ENCODE measurements at places on chromosomes 2 and 18.

DNA sequence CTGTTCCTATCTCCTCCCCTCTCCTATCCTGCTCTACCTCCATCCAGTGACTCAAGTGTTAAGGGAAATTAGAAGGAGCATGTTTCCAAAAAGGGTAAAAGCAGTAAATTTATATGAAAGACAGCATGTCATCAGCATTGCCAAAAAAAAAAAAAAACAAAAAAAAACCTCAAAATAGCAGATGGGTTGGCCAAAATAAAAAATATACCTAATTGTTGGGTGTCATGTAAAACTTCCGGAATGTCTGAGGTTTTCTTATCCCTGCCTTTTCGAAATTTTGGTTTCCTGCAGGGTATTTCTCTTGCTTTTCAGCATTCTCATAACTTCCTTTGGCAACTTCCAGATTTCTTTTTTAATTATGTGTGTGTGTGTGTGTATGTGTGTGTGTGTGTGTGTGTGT is 241.6 kb upstream of the FN1 start:
- no peak for DNase-seq

DNA sequence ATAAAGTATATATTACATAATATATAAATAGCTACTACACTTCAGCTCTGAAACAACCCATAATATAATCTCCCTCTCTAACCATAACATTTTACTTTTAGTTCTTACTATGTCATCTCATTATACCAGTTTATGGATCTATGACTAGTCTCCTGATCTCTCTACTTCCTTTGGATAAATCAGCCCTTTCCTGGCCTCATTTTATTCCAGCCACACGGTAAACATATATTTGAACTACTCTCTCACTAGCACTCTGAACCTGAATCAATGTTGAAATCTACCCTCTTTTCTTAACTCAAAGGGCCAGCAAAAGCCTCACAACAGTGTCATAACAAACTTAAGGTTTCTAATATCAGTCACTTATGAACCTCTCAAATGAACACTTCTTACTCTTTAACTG is 62.6 kb downstream of the BAZ2B start:
- DNase-seq: no peak

- DNase-seq: no peak
Measured at GRCh38 chr2:46784278-46784677, 131.3 kb downstream of the MCFD2 start.

DNA sequence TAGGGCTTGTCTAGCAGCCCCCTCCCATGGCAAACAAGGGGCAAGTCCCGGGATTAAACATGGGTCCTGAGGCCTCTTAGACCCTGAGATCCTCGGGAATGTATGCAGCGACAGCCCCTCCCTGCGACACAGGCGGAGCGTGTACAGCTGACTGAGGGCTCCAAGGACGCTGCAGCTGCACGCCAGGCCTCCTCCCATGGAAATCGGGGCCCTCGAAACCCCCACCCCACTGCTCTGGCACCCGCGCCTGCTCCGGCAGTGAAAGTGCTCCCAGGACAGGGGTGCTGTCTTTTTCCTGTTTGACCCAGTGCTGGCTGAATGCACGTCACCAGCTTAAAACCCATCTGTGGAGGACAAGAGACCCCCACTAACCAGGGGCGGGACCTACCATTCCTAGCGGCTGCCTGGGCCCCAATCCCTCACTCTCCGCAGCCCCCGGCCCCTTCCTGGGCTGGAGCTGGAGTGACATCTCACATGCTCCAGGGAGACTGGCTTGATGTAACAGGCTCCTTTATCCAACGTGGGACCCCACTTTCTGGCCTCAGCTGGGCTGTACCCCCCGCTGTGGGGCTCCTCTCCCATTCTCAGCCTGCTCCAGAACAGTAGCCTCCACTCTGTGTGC is 247.7 kb downstream of the TWIST2 start:
- DNase-seq: no peak

GRCh38 chr18:59927246-59927825 is 27.5 kb downstream of the PMAIP1 start:
- DNase-seq: peak; percentile 14

DNA sequence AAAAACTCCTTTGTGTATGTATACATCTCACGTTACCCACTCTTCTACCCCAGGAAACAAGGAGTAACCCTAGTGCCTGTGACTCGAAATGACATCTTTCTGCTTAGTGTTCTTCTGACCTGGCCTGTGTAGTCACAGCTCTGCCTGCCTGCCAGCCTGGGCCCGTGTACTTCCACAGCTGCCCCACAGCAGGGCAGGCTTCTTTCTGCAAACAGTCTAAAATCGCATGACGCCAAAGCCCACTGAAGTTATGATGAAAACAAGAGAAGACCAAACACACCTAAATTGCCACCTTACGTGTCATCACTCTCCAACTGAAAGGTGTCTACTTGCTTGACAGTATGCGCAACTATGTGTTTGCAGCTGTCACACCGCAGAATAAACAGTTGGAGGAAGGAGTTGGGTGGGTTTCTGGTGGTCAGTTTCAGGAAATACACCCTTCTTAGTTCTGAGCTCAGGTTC is 1.5 kb downstream of the GAREM1 start:
- peak; percentile 71 for DNase-seq

DNA sequence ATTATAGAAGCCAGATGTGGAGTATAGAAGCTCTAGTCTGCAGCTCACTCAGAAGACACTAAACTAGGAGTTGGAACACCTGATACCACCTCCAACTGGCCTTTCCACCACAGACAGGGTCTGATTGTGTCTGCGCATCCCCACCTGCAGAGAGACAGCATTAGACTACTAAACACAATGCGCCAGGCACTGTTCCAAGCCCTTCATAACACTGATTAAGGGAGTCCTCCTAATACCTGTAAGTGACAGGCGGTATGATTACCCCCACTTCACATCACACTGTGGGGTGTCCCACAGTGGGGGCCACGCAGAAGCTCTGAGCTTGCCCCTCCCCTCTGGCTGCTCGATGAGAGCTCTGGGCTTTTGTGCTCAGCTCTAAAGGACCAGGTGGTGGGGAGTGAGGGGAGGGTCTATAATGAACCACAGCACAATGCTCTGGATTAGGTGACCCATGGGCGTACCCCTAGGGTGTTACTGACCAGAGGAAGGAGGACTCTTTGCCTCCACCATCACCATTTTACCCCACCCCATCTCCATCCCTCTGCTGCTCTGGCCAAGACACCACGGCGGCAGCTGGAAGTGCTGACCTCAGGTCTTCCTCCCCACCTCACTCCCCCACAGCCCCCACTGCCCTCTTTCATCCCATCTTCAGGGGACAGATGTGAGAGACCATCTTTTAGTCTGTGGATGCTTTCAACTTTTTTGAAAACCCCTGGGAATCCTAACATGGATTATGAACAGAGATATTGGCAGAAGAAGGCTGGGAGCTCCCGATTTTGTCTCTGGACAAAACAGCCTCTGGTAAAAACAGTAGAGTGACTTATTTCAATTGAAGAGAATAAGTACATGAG is 145.1 kb downstream of the GFPT1 start:
- DNase-seq: peak; percentile 82

GRCh38 chr2:71064754-71065621 is 3.5 kb upstream of the NAGK start:
- no peak for DNase-seq

- DNase-seq: no peak
Measured at GRCh38 chr2:49796266-49796665, 642.0 kb upstream of the FSHR start.

GRCh38 chr2:8004250-8004681 is 677.6 kb upstream of the ID2 start:
- peak; percentile 83 for DNase-seq

DNA sequence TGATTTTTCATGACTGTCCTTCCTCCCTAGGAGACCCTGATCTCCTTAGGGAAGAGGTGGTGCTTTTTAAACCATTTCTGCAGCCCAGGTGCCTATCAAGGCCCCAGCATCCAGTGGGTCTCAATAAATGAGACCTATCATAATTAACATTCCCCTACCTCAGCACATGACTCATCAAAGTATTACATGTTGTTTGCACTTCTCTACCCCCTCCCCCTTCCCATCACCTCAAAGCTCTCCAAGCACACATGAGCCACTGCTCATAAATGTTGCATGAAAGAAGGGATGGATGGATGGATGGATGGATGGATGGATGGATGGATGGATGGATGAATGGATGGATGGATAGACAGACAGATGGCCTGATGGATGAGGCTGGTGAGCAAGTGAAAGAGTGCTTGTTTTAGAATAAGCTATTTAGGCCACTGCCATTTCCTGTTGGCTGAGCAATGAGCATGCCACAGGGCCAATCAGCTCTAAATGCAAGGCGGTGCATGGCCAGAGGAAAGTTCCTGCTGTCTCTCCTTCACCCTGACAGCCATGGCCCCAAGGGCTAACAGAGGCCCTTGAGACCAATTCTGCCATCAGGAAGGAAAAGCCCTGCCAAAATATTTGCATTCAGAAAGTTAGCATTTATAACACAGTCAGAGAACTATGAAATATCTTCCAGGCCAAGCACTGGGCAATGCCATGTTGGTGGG is 20.9 kb upstream of the STEAP3 start:
- no peak for DNase-seq

GRCh38 chr2:241103176-241103595 is 1.1 kb upstream of the MTERF4 start:
- DNase-seq: no peak

GRCh38 chr2:184481865-184482264 is 116.5 kb upstream of the ZNF804A start:
- no peak for DNase-seq

DNA sequence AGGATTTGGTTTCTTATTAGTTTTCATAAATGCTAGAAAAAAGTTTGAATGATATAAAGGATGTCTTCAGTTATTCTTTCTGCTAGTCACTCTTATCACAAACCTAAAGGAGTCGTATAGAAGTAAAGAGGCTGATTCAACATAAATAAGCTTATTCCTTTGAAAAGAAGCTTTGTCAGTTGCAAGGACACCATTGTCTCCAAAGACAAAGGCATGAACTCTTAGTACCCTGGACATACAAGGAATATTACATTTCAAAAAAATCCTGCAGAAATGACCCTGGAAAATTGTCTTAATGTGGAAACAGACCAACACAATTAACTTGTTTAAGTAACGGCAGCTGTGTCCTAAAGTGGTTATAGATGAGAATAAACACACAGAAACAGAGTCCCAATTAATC is 528.0 kb downstream of the CPS1 start:
- DNase-seq: no peak

GRCh38 chr18:74196220-74197119 is 48.1 kb downstream of the TIMM21 start:
- DNase-seq: peak; percentile 51

GRCh38 chr2:162328424-162329157 is 10.1 kb upstream of the IFIH1 start:
- DNase-seq: no peak

- peak; percentile 71 for DNase-seq
Measured at GRCh38 chr2:137467246-137467862, 496.9 kb upstream of the HNMT start.

GRCh38 chr2:127400533-127400896 is 12.7 kb upstream of the MAP3K2 start:
- DNase-seq: no peak

DNA sequence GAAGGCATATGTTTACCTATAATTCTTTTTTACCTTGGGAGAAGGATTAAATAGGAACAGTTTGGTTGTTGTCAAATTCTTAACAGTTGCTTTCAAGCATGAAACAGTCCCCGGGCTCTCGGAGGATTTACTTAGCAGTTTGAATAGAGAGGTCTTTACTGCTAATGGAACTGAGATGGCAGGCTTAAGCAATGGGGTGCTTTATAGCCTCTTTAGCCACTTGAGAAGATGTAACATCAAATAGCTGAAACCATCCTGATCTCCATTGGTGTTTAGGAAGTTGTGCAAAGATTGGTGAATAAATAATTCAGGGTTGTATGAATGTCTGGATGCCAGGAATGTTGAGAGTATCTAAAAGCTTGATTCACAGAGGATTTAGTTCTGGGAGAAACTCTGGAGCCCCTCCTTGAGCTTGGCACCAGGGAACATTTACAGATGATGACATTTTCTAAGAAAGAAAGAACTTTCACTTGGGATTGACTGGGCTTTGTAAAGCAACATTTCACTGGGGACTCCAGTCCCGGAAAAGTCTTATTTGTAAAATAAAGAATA is 51.9 kb downstream of the PTPRM start:
- no peak for DNase-seq

DNA sequence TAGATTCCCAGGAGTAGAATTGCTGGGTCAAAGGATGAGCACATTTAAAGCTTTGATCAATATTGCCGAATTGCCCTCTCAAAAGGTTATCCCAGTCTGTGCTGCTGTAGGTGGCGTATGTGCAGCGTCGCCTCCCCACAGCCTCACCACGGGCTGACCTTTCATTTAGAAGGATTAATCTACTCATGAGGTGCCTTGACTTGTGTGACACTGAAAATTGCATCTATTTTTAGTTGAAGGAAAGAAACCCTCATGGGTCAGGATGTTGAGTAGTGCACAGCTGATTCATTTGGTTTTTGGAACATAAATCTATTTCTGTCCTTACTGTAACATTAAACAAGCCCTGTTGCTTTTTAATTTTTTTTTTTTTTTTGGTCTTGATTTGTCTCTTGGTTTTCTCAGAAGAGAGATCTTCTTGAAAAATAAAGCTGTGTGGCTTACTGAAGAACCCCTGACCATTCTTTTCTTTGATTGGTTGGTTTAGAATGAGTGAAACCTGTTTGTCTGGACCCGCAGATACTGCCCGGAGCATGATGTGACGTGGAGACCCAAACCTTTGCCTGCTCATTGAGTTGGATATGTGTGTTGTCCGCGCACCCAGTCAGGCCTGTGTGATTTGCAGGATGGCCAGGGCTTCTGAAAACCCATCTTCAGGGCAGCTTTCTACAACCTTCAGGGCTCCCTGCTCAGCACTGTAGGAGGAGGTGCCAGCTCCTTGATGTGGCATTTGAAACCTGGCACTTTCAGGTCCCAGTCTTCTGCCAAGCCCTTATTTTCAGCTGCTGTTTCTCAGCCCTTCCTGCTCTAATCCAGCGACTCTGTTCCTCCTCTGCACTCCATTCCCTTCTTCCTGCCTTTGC is 61.0 kb downstream of the LPIN1 start:
- no peak for DNase-seq

DNA sequence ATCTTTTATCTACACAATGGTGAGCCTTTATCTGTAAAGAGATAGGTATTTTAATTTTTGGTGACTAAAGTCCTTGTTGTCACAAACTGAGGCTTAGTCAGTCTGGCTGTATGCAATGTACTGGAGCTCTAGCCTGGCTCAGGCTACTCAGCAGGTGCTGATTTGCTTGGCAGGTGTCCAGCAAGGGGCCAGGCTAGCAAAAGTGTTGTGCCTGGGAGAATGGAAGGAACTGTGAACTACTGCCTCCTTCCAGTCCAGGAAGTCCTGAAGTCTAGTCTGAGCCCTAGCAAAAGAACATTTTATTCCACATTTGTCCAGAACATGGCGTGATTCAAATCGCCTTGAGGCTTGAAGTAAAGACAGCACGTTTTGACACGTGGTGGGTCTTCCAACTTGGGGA is 260.5 kb downstream of the CCDC85A start:
- DNase-seq: peak; percentile 81

- DNase-seq: no peak
Measured at GRCh38 chr18:5984245-5984644, 88.9 kb upstream of the TMEM200C start.

- DNase-seq: peak; percentile 84
Measured at GRCh38 chr2:86414996-86415395, 26.2 kb upstream of the KDM3A start.

- DNase-seq: peak; percentile 90
Measured at GRCh38 chr2:1366546-1367134, 46.6 kb upstream of the TPO start.
